ENCODE measurements at places on chromosomes 6 and 20. TPM values are rescaled to one million over a fixed set of nuclear protein-coding genes. Genes with fewer than 3 reads are reported as not detected.

- DNase-seq: no peak
- no peak overlapping the region for H3K27ac ChIP-seq
- H3K27me3 ChIP-seq: peaks cover 12% of the 10 kb centered on the region
- no peak overlapping the region for H3K4me3 ChIP-seq
Measured at GRCh38 chr6:39614393-39614950, 110.7 kb downstream of the KIF6 start.

DNA sequence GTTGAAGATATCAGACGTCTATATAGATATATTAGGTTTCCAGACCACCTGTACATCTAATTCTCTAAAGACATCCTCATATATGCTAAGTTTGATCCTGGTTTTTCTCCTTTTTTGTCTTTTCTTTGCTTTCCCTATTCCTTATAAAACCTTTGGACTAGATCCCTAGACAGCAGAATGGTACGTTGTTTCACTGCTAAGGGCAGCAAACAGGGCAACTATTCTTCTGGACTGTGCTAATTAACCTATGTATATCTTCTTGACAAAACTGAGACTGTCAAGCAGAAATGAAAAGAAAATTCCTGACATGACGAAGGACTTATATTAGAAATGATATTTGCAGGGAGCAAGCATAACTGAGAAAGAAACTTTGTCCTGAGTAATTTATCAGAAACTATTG, 19.1 kb downstream of the ME1 start:
- H3K4me3 ChIP-seq: no peak overlapping the region
- H3K36me3 ChIP-seq: no peaks in the 10 kb centered on the region
- H3K27ac ChIP-seq: no peak overlapping the region

DNA sequence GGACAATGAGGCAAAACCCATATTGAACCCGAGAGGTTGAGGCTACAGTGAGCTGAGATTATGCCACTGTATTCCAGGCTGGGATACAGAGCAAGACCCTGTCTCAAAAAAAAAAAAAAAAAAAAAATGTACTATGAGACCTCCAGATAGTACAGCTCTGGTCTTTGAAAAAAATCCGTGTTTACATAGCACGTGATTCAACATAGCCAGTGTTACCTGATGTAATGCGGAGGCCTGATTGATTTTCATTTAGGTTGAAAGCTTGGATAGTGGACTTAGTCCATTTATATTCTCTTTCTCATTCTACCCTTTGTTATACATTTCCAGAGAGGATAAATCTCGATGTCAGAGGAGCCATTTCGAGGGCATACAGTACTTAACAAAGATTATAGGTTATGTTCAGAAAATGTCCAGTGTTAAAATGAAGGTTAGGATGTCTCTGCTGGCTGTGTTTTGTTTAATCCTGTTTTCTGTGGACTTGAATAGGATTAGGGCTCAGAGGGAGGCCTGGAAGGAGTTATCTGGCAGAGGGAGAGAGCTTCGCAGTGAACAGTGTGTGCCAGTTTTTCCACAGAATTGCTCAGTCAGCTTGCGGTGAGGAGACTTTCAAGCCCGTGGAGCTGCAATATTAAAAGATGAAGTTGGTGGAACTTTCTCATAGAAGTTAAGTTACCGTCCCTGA, 33.9 kb upstream of the BCLAF1 start:
- no peaks in the 10 kb centered on the region for H3K36me3 ChIP-seq
- no peak for DNase-seq
- no peak overlapping the region for H3K27ac ChIP-seq
- H3K4me1 ChIP-seq: no peaks in the 10 kb centered on the region
- H3K4me3 ChIP-seq: no peak overlapping the region

DNA sequence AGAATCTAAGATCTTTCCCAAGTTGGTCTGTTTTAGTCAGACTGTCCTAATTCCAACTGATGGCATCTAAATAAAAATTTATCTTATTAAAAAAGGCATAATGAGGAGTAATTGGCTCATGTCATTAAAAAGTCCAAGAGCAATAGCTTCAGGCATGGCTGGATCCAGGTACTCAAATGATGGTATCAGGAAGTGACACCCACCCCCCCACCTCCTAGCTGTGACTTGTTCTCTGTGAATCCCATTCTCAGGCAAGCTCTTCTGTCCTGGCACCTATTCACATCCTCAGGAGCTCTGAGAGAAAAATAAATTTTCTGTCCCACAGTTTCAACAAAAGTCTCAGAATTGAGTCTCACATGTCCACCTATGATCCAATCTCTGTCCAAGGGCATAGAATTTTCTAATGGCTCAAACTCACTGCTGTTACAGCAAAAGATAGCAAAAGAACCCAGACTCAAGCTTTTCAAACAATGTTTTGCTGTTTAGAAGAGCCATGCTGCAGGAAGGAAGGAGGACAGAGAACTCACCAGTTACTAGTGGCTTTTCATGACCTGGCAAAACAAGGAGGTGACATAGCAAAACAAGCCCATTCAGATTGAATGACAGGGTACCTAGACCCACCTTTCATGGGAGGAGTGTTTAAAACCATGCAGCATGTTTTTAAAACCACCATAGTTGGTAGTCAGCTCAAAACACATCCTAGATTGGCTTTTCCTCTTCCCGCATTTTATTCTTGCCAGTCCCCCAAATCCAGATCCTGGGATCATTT, 496.1 kb downstream of the PREX1 start:
- H3K27me3 ChIP-seq: peaks cover 10% of the 10 kb centered on the region
- DNase-seq: no peak
- H3K4me3 ChIP-seq: no peak overlapping the region
- H3K36me3 ChIP-seq: no peaks in the 10 kb centered on the region
- H3K4me1 ChIP-seq: no peaks in the 10 kb centered on the region

- no peaks in the 10 kb centered on the region for H3K4me1 ChIP-seq
- no peaks in the 10 kb centered on the region for H3K27me3 ChIP-seq
- DNase-seq: no peak
Measured at GRCh38 chr6:74902089-74902488, 303.8 kb downstream of the COL12A1 start.

DNA sequence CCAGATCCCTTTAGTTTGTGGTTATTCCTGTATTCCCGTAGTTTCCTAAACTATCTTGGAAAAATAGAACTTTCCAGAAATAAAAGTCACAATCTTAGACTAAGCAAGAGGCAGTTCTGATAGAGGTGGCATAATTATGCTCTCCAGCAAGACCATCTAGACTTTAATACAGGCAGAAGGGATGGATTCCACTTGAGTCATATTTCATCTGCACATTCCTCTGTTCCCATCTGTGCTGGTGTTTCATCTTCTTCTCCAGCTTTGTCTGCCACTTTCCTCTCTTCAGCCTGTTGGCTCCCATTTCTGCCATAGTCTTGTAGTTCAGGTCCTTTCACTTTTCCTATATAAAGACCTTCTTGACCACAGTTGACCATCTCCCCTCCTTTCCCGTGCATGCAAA, 102.9 kb downstream of the SOBP start:
- H3K4me3 ChIP-seq: no peak overlapping the region
- peaks cover 4% of the 10 kb centered on the region for H3K27me3 ChIP-seq
- no peak for DNase-seq
- H3K36me3 ChIP-seq: no peaks in the 10 kb centered on the region

GRCh38 chr6:1055015-1055921, 256.6 kb upstream of the FOXQ1 start:
- H3K27ac ChIP-seq: no peak overlapping the region
- H3K4me3 ChIP-seq: no peak overlapping the region
- H3K4me1 ChIP-seq: no peaks in the 10 kb centered on the region

GRCh38 chr20:7728338-7728737, 211.9 kb downstream of the HAO1 start:
- no peaks in the 10 kb centered on the region for H3K27me3 ChIP-seq
- DNase-seq: no peak
- H3K36me3 ChIP-seq: no peaks in the 10 kb centered on the region
- H3K4me3 ChIP-seq: no peak overlapping the region
- no peak overlapping the region for H3K27ac ChIP-seq
- H3K4me1 ChIP-seq: no peaks in the 10 kb centered on the region

GRCh38 chr6:13072686-13073347, 255.5 kb downstream of the TBC1D7 start:
- H3K36me3 ChIP-seq: peaks cover 2% of the 10 kb centered on the region
- no peak overlapping the region for H3K4me3 ChIP-seq
- DNase-seq: no peak
- H3K4me1 ChIP-seq: peaks cover 1% of the 10 kb centered on the region

DNA sequence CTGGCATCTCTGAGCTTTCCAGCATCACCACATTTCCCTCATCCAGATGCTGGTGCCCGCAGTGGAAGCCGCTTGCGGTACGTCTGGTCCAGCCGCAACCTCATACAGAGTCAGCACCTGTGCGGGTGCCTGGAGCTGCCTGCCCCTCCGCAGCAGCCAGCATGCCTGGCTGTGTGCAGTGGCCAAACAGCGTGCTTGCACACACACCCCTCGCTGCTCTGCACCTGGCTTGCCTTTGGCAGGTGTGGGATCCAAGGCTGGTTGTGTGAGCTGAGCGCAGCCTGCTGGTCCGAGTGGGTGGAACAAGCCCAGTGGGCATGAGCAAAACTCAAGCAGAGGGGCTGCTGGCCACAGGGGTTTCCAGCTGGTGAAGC, 3.1 kb upstream of the HINT3 start:
- H3K27ac ChIP-seq: no peak overlapping the region
- H3K36me3 ChIP-seq: no peaks in the 10 kb centered on the region
- no peak overlapping the region for H3K4me3 ChIP-seq
- DNase-seq: no peak
- H3K4me1 ChIP-seq: peaks cover 5% of the 10 kb centered on the region

The GLP1R gene
- total RNA-seq: not detected

The NCOA7 gene
- 48.0 TPM for total RNA-seq

All from naive thymus-derived CD8-positive, alpha-beta T cell (primary cell).